ENCODE measurements at places on chromosomes 11 and 22.

DNA sequence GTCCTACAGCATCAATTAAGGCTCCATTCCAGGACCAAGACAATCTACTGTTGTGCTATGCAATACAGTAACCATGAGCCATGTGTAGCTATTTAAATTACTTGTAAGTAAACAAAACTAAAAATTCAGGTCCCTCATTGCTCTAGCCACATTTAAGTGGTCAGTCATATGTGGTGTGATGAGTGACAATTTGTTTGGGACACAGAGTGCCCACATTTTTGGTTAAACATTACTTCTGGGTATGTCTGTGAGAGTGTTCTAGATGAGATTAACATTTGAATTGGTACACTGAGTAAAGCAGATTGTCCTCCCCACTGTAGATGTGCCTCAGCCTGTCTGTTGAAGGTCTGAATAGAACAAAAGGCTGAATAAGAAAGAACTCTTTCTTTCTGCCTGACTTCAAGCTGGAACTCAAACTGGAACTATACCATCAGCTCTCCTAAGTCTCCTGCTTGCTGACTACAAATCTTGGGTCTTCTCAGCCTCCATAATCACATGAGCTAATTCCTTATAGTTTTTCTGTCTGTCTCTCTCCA lies 15.8 kb downstream of the KBTBD3 start:
- no peak for DNase-seq

GRCh38 chr22:48698618-48699017 lies 1129.1 kb downstream of the BRD1 start:
- no peak for DNase-seq

- no peak for DNase-seq
Measured at GRCh38 chr22:43279867-43280522, 63.2 kb downstream of the SCUBE1 start.

GRCh38 chr11:955154-956063 lies 29.7 kb downstream of the AP2A2 start:
- DNase-seq: no peak

GRCh38 chr11:72305891-72306585 lies 62.1 kb upstream of the PHOX2A start:
- no peak for DNase-seq

DNA sequence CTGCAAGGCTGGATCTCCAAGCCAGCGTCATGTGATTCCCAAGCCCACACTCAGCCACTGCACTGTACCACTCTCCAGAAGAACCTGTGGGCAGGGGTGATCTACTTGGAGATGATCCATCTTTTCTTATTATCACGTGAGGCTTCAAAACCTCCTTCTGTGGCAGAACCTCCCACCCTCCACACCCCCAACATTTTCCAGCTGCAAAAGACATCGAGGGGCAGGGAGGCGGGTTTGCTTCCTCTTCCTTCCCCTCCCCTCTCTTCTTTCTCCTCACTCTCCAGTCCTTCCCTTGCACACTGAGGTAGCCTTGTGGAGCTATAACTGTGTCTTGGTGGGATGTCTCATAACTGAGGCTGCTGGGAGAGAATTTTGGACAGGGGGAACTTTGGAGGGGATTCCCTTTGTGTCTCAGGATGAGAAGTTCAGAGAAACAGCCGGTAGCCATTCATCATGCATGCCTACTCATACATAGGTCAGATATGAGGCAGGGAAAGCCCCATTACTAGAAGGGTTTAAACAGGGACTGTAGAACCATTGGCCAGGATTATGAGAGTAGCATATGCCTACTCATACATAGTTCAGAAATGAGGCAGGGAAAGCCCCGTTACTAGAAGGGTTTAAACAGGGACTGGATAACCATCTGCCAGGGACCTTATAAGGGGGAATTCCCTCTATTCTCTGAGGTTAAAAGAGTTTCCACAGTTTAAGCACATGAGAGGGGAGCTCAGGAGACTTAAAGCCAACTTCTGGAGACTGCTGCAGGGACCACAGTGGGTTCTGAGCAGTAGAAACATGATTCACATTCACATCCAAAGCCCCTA lies 420.7 kb upstream of the CADM1 start:
- no peak for DNase-seq

GRCh38 chr11:29634744-29635143 lies 382.1 kb downstream of the KCNA4 start:
- DNase-seq: no peak

DNA sequence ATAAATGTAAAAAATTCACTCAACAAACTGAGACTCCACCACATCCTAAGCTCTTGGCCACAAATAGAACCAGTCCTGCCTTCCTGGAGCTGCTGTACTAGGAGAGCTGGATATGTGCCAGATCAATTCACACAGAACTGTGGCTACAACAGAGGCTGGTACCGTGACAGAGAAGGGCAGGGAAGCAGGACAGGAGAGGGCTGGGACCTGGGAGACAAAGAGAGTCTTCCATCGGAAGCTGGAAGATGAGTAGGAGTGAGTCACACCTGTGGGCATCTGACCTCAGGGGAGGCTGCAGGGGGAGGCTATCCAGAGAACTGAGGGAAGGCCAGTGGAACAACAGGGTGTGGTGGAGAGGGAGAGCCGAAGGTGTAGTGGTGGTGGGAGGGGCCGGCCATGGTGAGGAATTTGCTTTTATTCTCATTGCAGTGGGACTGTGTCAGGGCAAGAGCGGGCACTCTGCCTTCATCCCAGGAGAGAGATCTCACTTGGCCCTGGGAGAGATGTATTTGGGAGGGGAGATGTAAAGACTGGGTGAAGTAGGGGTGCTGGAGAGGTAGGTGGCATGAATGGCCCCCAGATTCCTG lies 1.9 kb upstream of the LTBP3 start:
- no peak for DNase-seq

DNA sequence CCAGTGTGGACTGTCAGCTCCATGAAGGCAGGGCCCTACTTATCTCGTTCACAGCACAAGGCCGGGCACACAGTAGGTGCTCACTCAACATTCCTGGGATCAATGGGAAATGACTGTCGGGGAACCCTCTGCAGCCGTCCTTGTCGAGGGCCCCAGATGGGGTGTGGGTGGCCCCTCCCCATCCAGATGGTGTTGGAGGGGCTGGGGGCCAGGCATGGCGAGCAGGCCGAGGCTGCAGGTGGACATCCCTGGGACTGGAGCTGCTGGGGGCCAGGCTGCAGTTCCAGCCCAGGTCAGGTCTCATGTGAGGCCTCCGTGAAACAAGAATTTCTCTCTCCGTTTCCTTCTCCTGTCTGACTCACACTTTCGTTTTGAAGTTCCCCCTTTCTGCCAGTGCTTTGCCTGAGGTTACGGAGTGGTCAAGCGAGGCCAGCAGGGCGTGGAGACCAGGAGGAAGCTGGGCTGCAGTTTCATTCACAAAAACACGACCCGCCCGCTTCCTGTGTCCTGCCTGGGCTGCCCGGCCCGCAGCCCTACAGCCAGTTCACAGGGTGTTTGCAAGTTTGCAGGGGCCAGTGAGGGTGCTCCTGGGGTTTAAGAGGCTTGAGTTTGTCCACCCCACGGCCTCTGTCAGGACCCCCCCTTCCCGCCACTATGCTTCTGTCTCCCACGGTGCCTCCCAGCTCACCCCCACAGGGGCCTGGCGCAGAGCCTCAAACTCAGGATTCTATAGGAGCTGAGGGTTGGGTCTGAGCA lies 4.5 kb downstream of the MYEOV start:
- peak; percentile 15 for DNase-seq

GRCh38 chr22:48722661-48723060 lies 1105.0 kb downstream of the BRD1 start:
- no peak for DNase-seq

DNA sequence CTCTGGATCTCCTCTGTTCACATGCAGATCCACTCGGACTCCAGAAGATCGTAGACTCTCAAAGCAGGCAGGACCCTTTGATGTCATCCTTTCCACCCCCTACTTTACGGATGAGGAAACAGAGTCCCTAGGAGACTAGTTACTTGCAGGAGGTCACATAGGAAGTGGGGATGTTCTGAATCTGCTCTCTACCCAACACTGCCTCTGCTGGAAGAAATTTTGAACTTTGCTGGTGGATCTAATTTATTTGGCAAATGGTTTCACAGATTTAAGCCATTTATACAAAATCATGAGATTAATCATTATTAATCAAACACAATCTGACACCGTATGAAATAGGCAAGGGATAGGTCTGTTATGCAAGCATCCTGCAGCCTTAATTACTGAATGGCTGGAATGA lies 55.0 kb upstream of the USP47 start:
- DNase-seq: no peak

DNA sequence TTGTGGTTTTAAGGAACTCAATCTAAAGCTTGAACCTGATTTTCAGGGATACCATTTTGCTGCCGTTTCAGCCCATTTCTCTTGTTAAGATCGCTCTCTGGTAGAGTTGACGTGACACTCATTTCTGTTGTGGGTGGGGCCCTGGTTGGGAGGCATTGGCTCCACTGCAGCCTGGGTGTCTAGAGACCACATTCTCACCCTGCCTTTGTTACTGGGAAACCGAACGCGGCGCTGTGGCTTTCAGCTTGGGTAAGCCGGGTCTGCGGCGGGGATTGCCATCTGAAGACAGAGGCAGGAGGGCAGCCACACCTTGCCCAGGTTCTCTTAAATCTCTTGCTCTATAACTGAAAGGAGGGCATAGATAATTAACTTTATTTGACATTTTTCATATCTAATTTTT lies 3.2 kb downstream of the EHF start:
- DNase-seq: peak; percentile 58

DNA sequence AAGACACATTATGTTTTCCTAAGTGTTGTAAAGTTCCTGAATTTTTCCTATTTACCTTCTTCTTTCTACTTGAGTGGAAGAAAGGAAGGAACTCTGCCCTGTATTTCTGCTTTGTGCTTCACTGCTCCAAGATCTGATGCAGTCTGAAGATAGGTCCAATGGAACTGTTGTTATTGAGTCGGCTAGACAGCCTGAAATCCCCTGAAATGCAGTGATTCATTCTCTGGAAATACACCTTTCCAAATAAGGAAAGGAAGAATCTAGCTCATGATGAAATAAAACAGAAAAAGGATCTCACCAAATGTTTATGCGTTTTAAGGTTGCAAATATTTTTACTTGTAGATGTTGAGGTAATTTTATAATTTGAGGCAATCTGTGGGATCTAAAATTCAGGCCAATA lies 322.8 kb downstream of the GUCY1A2 start:
- DNase-seq: no peak

GRCh38 chr11:104161751-104162450 lies 2.0 kb downstream of the PDGFD start:
- DNase-seq: no peak

GRCh38 chr11:298406-299065 lies 790 bp downstream of the IFITM5 start:
- DNase-seq: no peak

DNA sequence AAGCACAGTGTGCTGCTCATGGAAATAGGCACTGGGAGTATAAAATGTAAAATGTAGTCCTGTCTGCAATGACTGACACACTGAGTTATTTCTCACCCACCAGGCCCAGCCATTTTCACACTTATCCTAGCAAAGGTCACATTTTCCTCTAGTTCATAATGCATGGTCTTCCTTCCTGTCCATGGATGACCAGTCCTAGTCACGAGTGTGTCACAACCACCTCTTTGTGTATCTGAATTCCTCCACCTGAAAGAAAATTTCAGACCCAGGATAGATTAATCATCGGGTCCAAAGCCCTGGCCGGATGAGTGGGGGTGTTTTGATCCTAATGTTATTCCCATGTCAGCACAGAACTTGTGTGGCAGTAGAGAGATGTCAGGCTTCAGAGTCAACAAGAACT lies at the start of gene MRGPRX4:
Gene MRGPRX4 (plus strand): TSS at position 172 of the 400 bp plus-strand sequence. CDS start 420 bp downstream, outside the sequence.
- DNase-seq: no peak

DNA sequence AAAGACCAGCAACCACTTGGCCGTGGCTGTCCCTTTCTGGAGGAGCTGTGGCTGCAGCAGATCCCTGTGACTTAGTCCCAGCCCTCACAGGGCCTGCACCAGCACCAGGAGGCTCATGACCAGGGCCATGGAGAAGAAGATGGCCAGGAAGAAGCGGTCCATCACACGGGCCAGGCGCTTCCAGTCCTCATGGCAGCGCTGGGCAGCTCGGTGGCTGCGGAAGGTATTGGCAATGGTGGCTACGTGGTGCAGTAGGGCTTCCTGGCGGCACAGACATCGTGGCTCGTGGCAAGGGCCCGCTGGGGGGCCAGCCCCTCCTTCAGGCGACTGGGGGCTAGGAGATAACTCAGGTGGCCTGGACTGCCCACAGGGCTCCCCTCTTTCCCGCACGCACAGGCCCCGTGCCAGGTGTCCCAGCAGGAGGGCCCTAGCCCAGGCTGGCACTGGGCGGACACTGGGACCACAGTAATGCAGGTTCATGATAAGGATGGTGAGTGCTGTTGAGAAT lies 5.1 kb downstream of the CHRNA10 start:
- DNase-seq: no peak

- DNase-seq: no peak
Measured at GRCh38 chr11:96197103-96197502, 145.9 kb downstream of the MAML2 start.

DNA sequence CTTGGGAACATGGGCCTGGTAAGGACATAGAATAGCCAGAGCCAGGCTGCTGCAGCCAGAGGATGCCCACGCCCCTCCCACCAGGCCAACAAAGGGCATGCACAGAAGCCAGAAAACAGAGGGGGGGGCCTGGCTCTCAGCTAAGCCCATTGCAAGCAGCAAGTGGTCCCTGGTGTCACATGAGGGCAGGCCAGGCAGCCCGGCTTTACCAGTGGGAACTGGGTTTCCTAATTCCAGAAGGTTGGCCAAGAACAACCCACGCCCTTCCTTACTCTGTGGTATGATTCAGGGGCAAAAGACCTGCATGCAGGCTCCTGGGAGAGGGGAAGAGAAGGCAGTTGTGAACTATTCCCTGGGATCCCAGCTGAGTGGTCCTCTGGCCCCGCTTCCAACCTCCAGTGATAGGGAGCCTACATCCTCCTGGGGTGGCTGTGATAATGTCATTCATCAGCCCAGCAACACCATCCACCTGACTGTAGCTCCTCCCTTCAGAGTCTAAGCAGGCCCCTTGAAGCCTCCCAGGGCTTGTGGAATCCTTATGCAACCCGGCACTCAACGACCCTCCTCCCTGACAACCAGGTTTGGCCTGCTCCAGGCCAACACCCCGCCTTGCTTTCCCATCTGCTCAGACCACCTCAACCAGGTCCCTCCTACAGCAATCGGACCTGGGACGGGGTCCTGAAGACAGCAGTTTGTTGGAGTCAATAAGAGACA lies 62.1 kb upstream of the LMO1 start:
- DNase-seq: no peak

DNA sequence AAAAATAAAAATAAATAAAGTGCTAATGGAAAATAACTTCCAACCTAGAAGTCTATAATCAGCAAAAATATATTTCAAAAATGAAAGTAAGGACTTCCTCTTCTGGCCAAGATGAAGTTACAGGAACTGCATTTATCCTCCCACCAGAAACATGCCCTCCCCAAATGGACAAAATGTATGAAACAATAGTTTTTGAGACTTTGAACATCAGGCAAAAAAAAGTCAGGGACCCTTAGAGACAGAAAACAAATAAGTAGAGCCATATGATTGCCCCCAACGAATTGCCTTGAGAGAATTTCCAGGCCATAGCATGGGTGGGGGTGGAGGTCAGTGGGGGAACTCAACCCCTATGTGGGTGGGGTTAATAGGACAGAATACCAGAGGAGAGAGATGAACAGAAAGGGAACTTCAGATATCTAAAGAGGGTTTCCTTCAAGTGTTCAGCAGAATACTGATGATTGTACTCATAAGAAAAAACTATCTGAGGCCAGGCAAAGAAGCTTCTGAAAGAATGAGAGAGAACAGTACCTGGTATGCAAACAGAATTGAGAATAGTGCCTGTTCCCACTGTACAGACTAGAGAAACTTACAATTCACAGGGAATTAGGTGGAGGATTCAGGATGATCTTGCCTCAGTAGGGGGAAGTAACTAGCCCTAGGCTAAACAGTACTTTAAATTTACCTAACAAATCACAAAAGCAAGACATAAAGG lies 26.6 kb upstream of the IL10RA start:
- no peak for DNase-seq
